ENCODE measurements at places on chromosomes 6 and 20.

GRCh38 chr20:46934746-46935287 is 40.2 kb downstream of the EYA2 start:
- DNase-seq: no peak

GRCh38 chr20:3781153-3781910 is at the start of gene SPEF1:
SPEF1 (minus strand) TSS chr20:3781448; CDS start chr20:3781287, 161 bp downstream.
- peak; percentile 96 for DNase-seq

DNA sequence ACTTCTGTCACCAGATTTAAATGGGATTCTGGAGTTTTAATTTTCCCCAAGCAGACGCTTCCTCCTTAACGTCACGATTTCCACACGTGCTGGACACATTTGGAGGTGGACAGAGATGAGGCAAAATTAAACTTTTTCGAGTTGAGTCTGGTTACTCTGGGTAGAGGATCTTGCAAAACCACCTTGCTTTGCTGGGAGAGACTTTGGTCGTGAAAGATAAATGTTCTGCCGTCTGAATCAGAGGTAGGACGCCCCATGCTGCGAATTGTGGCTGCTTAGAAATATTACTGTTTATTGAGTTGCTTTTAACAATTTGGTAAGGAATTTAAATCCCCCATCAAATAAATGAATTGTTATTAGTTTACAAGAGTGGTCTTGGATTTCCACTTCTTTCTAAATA is 46.8 kb downstream of the CTCFL start:
- DNase-seq: no peak

DNA sequence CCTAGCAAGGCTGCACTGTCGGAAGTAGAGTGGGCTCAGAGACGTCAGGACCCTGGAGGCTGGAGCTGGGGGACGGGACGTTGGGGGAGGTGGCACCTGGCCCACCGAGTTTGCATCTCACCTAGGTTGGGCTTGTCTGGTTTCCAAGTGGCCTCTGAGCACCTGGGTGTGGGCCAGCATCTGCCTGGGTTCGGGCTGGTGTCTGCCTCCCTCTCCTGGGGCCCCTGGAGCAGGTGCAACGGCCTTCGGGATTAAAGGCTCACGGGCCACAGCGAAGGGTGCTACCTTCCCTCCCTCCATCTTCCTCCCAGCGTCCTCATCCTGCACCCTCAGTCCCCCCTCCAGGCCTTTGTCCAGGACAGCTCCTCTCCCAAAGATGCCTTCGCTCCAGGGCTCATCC is 6.0 kb downstream of the HRH3 start:
- no peak for DNase-seq

GRCh38 chr6:89035252-89036101 is 45.1 kb upstream of the PNRC1 start:
- DNase-seq: peak; percentile 99

DNA sequence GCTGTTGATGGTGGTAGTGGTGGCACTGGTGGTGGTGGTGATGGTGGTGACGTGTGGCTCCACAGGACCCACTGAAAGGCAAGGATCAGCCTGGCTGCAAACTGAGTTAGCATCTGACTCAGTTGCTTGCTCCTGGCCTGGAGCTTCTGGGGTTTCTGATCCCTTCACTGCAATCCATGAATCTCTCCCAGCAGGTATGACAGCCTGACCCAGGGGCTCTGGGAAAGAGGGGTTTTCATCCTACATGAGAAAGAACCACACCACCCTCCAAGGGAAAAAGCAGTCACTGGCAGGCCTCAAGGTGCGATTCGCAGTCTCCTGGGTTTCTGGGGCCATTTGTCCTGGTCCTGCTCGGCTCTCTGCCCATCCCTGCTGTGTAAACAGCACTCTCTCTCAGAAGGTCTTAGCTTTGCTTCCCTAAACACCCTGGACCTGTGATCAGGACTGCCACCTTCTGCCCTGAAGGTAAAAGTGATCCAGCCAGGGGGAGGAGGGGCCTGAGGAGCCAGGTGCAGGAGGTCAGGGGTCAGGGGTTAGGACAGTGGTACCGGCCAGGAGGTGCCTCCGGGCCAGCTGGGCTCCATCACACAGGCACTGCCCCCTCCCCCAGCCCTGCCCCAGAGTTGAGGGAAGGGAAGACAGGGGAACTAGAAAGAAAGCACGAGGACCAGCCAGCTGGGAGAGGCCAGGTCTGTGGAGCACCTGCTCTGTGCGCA is 152.0 kb downstream of the BMP7 start:
- DNase-seq: no peak

DNA sequence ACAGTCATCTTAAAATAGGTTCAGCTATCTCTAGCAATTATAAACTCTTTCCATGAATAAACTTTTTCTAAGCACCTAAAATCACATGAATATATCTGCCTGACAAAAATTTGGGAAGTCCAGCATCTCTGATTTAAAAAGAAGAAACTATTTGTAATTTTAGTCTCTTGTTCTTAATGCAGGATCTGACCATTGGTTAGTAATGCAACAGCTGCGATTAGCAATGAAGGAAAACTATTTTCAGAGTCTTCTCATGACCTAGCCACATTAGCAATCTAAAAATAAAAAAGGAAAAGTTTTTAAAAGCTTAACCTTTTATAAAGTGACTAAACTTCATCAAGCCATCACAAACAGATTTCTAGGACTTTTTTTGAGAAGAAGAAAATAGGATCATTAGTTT is 97.5 kb downstream of the PTPRK start:
- DNase-seq: no peak

- DNase-seq: peak; percentile 36
Measured at GRCh38 chr20:51275181-51275580, 252.3 kb upstream of the KCNG1 start.

GRCh38 chr6:30749554-30750378 is 5.4 kb upstream of the IER3 start:
- DNase-seq: no peak

- DNase-seq: no peak
Measured at GRCh38 chr6:136753624-136754023, 38.7 kb downstream of the MAP3K5 start.

DNA sequence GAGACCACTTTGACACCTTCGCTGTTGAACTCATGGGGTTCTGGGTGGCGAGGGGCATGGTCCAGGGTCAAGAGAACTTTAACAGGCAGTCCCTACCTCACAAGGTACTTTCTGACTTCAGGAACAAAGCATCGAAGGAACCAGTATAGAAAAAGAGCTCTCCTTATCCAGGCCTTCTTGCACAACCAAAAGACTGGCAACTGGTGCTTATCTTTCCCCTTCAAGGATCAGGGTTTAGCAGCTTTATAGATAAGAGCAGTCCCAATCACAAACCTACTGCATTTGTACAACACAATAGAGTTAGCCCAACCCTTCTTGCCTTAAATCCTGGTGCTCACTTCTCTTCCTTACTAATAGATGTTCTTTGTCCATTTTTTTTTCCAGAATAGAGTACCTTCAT is 116.3 kb downstream of the SNX5 start:
- no peak for DNase-seq

All from GM23248 (cell line).